ENCODE measurements at places on chromosomes 2 and 18.
A peak's percentile ranks its signal among the peaks of the same experiment; 100 is the strongest.

GRCh38 chr2:12017499-12018157 is 271.2 kb downstream of the LPIN1 start:
- peak; percentile 40 for DNase-seq

- DNase-seq = no peak
These were observed 53.8 kb upstream of the SPTBN1 start for GRCh38 chr2:54402350-54402749.

DNA sequence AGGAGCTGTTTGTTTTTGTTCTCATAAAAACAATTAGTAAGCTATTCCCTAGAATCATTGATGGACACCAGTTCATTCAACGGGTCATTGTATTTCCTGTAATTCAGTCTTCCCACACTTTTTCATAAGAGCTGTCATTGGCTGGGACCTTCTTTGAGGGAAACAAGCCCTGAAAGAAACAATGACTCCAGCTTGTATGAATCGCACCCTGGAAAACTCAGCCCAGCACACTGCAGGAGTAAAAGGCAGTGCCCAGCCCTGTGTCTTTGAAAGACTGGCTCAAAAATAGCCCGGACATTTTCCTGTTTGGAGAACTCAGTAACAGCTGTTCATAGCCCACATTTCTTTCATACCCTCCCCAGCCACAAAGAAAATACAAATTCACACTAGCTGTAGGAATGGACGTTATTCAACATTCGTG is 81.5 kb downstream of the NCKAP5 start:
- DNase-seq = no peak

GRCh38 chr2:88331239-88331638 is 121.3 kb downstream of the FOXI3 start:
- DNase-seq = no peak

DNA sequence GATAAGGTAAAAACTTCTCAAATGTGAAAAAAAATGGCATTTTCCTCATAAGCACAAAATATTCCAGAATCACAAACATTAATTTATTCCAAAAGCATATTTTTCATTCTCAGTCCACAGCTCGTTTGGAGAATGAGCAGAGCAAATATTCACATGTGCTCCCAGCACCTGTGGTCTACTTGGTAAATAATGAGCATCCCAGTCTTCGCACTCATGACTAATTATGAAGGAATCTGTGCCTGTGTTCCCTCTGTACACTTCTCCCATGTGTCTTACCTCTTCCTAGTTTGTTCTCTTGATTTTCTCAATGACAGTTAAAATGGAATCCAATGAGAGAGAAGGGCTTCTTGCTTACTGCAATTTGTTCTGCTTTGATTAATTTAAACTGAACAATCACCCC is 671.0 kb upstream of the SOX11 start:
- DNase-seq = no peak

DNA sequence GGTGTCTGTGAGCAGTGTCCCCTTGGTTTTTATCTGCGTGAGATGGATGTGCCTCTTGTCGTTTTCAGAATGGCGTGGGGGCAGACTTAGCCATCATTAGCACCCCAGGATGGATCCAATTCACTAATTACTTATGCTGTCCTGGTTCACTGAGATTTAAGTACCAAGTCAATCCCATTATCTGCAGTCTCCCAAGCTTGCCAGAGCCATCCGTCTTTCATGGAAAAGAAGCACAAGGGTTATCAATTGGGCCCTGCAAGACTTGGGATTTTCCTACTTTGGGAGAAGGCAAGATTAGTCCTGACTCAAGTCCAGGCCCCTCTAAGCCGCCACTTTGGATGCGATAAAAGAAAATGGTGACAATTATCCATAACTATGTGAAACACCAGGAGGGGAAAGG is 404.0 kb downstream of the TMEM182 start:
- DNase-seq = no peak

GRCh38 chr2:137115081-137115794 is 349.9 kb downstream of the THSD7B start:
- DNase-seq = no peak

DNA sequence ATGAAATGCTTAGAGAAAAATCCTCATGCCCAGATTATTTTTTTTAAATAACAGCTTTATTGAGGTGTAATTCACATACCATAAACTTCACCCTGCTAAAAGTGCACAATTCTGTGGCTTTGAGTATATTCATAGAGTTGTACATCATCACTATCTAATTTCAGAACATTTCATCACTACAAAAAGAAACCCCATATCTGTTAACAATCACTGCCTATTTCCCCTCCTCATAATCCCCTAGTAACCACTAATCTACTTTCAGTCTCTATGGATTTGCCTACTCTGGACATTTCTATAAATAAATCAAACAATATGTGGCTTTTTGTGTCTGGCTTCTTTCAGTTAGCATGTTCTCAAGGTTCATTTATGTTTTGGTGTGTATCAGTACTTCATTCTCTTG is 51.4 kb downstream of the OSBPL1A start:
- DNase-seq = no peak

- DNase-seq = no peak
These were observed 187.4 kb upstream of the SLC8A1 start for GRCh38 chr2:40639320-40639719.

DNA sequence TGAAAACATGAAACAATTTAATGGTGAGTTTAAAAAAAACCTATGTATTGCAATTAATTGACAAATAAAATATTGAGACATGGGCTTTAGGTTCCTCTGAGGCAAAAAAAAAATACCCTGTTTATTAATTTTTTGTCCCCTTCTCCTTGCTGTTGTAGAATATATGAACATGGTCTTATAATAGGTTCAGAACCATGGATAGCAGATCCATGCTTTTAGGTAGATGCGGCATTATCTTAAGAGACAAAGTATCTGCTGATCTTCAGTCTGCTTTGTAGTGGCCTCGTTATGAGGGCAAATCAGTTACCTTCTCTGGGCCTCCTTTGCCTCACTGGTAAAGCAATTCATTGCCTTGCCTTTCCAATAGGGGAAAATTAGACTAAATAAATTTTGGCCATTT is 850.7 kb downstream of the NRXN1 start:
- DNase-seq = no peak

DNA sequence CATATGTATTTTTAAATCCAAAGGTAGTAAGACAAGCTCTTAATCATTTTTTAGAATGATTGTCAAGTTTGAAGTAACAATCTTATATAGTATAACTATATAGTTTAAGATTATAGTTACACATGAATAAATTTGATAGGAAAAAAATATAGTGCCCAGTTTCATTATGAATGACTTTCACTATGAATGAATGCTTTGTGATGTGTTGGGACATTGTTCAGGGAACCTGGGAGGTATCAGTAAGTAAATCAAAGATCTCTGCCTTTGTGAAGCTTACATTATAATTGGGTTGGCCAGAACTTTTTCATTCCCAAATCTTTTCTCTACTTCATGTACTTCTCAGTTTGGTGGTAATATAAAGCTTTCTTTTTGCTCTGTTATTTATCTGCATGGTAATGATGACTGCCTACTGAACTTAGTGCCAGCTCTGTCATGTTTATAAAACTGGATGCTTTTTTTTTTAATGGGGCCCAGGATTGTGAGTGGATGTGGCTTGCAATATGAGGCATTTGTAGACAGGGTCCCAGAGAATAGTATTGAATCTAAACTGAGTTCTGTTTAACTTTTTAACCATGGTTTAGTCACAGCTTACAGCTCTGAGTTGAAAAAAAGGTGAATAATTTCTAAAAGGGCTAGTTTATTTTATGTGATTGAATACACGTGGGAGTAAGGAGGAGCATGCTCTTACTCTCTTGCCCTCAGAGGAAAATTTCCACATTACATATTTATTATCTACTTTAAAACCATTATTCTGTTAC is 23.3 kb downstream of the GLS start:
- DNase-seq = no peak

DNA sequence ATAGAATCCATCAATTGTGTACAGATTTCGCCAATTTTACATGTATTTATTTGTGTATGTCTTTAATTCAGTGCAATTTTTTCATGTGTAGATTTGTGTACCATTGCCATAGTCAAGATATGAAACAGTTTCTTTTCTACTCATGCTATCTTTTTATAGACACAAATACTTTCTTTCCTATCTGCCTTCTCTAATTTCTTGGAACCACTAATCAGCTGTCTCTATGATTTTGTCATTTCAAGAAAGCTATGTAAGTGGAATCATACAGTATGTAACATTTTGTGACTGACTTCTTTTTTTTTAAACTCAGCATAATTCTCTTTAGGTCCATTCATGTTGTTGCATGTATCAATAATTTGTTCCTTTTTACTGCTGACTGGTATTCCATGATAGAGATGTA is 33.3 kb downstream of the KIAA1328 start:
- DNase-seq = no peak

DNA sequence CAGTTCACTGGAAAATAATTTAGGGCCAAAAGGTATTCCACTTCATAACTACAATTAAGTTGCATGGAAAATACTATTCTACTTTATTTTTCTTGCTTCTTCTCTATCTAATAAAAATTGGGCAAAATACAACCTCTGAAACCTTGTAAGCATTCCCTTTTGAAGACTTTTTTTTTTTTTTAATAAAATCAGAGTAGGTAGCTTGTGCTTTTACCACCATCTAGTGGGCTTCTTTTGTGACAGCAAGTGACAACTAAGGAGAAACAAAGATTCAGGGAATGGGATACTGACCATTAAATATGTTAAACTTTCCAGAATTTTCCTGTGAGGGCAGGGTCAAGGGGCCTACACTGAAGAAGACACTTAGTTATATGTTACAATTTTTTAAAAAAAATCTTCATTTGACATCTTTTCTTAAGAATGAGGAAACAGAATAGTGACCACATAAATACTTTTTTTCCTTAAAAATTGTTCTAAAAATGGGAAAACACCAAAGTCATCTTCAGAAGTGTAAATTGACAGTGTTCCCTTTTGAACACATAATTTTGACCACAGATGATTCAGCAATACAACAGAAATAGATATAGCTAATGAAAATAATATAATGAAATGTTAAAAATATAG is 1183.2 kb upstream of the ACVR2A start:
- no peak for DNase-seq

GRCh38 chr2:54092940-54093339 is 22.5 kb upstream of the ACYP2 start:
- DNase-seq = no peak

- no peak for DNase-seq
These were observed 60.5 kb upstream of the CYRIA start for GRCh38 chr2:16726147-16726546.

GRCh38 chr2:171575606-171576005 is 53.3 kb downstream of the CYBRD1 start:
- no peak for DNase-seq

DNA sequence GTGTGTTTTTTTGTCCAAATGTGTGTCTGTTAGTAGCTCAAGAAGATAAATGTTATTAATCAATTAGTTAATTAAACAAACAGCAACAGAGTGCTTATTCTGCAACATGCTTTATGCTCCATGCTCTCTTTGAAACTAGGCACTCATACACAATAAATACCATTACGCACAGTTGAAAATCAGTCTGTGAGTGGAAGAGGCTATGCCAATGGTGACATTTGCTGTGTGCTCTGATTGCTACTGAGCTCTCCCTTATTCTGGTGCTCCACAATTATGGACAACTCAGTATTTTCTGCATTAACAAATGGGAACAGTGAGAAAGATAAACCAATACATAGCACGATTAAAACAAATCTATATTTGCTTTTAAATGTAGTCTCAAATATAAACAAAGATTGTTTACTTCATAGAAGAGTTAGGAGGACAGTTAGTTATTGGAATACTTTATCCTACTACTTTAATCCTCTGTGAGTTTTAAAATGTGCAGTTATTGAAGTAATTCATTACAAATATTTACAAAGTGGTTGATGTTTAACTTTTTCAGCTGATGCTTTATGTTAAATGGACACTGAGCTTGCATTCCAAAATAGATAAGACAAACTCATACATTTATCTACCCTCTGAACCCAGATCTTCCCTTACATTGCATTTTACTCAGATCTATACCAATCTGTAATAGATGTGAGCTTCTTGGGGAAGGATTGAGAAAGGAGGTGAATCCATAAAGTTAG is 55.3 kb downstream of the NXPH2 start:
- DNase-seq = no peak

GRCh38 chr2:98455494-98455976 is 10.9 kb downstream of the INPP4A start:
- DNase-seq = peak; percentile 64

DNA sequence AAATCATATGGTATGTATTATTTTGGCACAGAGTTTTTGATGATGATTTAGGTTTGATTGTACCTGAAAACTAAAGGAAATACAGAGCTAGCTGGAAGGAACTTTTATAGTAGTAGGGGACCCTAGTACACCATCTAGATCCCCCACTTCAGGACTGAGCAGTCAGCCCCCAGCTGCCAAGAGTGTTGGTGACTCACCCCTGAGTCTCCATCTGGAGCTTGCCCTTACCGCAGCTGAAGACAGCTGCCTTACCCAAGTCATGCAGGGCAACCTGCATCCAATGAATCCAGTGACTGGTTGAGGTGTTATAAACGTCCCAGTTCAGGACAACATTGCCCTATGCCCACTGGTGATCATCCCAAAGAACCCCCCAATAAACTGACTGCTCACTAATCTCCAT is 15.3 kb downstream of the PMS1 start:
- DNase-seq = no peak

DNA sequence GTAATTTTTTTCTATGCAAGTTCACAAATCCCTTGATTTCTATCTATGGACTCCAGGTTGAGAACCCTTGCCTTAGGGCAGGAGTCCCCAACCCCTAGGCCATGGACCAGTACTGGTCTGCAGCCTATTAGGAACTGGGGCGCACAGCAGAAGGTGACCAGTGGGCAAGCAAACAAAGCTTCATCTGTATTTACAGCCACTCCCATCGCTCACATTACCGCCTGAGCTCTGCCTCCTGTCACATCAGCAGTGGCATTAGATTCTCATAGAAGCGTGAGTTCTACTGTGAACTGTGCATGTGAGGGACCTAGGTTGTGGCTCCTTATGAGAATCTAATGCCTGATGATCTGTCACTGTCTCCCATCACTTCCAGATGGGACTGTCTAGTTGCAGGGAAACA is 70.2 kb upstream of the SMAD2 start:
- no peak for DNase-seq

- no peak for DNase-seq
These were observed 51.3 kb upstream of the NABP1 start for GRCh38 chr2:191626497-191627151.

- DNase-seq = no peak
These were observed 207.8 kb upstream of the LRATD1 start for GRCh38 chr2:14424478-14425390.

DNA sequence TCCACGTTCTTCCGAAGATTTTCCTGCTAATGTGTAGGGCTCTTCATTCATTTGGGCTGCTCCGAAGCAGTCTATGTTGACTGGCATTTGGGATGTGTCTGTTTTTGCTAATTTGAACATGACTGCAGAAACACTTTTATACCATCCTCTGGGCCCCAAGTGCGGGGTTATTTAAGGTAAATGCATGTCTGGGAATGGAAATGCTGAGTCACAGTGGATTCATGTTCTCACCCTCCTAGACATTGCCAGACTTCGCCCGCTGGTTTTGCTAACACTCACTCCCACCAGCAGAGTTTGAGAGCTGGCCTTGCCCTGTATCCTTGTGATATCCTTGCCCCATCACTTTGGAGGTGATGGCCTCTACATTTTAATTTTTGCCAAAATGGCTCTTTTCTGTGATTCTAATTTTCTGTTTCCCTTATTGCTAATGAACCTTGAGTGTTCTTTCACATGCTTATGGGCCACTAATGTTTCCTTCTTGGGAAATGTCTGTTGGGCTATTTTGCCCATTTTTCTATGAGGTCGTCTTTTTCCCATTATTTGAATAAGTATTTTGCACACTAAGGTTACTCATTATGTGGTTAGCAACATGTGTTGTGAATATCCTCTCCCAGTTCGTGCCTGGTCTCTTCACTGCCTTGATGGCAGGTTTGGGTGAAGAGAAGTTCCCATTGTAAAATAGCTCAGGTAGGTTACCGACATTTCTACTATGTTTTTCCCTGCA is 204.1 kb downstream of the GLI2 start:
- no peak for DNase-seq
